ENCODE measurements at places on chromosomes 6 and 20.

DNA sequence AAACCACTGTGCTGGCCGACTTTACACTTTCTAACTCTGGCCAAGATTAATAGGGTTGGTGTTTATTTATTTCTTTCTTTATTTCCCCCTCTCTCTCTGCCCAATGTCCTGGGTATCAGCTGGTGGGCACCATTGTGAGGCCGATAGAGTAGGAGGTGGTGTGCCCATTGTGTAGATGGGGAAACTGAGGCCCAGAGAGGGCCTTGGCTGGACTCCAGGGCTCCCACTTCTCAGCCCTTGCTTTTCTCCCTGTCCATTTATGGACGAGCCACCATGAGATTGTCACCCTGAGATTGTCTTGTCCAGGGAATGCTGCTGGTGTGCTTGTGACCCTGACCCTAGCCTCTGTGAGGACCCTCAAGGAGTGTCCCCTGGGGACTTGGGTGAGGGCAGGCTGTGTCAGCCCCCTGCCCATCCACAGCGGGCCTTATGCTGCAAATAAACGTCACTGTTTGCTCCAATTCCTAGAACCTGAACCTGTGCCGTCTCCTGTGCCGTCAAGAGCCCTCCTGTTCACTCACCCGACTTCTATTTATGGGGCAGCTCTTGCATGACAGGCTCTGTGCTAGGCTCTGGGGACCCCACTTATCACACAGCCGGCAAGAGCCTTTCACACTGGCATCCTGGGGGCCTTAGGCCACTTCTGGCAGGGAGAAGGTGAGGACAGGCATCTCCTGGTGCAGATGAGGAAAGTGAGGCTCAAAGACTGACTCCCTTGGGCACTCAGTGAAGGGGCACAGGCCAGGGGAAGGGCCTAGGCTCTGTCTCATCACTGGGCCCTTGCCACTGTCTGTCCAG is 24.8 kb downstream of the SUN5 start:
- DNase-seq: no peak

- DNase-seq: no peak
Observed at GRCh38 chr6:116060572-116061283, at the start of gene FRK. Gene FRK, minus strand, starts transcription at chr6:116060891. Its CDS starts 580 bp downstream, at chr6:116060311.

- no peak for DNase-seq
Observed at GRCh38 chr20:49938173-49939163, 2.3 kb downstream of the RNF114 start.

DNA sequence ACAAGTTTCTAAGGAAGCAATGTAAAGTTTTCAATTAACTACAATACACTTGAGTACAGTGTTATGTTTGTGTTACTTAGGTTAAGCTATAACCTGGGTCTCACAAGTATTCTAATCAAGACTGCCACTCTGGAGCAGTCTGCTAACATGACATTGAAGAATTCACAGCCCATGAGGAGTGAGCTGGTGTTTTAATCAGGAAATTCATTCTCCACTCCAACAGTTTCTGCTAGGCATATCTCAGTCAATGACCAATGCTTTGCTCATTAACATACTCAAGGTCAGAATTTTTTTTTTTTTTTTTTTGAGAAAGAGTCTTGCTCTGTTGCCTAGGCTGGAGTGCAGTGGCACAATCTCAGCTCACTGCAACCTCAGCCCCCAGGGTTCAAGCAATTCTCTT is 59.6 kb upstream of the SAMHD1 start:
- DNase-seq: no peak

DNA sequence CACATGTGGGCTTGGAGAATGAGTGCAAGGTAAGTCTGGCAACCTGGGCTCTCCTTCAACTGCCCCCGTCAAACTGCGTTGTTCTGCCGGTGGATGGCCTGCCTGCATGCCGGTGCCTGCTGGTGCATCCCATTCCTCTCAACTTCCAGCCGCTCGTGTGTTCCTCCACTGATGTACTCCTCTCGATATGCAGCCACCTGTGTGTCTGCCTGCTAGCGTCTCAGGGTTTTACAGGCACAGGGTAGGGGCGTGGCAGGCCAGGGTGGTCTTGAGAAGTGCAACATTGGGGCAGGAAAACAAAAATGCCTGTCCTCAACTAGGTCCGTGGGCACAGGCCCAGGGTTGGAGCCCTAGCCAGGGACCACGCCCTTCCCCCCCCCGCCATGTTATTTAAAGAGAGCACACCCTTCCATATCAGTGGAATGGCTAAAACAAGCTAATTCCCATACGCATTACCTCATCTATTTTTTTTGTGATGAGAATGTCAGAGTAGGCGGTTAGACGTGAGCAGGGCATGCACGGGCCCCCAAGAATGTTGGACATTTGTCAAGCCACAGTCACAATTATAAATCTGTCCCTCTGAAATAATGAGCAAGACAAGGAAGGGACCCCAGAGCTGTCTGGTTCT is 33.2 kb downstream of the SERPINB6 start:
- DNase-seq: no peak

DNA sequence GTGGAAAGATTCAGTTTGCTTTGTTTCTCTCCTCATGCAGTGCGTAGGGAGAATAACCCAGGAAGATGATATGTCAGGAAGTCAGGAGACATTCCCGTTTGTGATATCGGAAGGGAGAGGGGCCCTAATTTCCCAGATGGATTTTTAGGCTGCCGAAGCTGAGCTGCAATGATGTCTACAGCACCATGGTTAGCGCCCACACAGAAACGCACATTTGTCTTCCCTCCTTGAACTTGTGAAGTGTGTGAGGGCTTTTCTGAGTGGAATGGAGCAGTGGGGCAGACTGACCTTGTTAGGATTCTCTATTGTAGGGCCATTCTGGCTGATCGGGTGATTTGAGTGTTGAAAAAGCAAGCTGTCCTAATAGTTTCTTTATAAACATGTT is 191.3 kb upstream of the ARG1 start:
- DNase-seq: no peak

DNA sequence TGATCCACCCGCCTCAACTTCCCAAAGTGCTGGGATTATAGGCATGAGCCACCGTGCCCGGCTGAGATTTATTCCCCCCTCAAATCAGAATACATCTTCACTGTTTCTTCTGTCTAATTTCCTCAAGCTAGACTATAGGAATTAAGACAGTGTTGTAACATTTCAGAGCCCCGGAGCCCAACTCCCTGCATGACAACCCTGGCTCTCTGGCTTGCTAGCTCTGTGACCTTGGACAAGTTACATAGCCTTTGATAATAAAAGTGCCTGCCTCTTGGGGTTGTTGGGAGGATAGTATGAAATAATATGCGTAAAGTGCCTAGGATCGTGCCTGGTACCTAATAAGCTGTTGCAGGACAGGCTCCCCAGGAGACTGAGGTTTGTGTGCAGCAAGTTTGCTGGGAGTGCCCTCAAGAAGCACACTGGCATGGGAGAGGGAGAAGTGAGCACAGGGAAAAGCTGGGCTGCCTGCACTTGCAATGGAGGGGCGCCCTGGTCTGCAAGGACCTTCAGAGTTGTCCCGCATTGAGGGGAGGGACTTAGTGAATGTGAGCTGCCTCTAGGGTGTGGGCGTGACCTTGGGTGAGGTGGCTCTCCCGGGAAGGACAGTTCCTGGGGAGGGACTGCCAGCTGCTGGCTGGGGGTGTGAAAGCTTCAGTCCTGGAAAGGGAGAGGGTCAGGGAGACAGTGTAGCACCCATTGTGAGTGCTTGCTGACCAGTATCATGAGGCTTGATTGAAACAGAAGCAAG is 43.4 kb downstream of the TAF8 start:
- DNase-seq: no peak

GRCh38 chr6:85673198-85674139 is 30.8 kb upstream of the SYNCRIP start:
- no peak for DNase-seq

- no peak for DNase-seq
Observed at GRCh38 chr6:97812940-97813339, 529.9 kb upstream of the MMS22L start.

DNA sequence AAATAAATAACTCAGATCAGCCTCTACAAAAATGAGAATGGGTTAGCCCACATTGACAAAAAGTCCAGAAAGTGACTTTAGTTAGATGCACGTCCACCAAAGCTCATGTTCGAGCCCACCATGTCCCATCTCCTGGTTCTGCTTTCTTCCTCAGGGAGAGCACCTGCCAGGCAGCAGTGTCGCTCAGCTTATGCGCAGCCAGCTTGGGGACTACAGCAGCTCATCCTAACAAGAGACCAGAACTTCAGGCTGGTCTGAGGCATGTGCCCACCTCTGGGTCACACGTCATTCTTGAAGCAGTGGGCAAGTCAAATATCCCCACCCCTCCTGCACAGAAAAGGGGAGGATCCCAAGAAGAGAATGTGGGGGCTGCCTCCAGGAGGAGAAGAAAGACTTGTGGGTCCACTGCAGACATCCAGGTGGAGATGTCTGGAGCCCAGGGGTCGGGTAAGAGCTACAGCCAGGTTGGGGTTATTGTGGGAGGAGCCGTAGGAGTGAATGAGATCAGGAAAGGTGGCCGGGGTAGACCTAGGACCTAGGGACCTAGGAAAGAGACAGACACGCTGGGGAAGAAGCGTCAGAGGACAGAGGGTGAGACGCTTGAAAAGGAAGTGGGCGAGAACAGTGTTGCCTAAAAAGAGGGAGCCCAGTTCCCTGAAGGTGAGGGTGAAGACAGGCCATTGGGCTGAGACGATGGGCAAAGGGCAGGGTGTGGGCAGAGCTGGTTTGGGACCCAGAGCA is 52.5 kb downstream of the SSR1 start:
- no peak for DNase-seq

DNA sequence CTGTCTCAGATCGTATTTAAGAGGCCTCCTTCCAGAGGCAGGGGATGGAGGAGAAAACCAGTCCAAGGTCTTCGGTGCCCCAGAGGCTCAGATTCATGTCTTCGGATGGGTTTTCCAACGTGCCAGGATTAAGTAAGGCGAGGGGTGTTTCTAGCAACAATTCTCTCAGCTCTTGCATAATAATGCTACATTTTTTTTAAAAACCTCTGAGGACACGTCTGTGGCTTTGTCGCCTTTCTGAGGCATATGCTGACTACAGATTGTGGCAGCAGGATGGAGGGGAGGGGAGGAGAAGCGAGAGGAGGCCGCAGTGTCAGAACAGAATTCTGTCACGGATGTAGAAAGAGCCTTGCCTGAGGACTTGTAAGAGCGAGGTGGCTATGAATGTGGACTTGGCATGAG is 17.7 kb upstream of the CCDC167 start:
- DNase-seq: no peak

DNA sequence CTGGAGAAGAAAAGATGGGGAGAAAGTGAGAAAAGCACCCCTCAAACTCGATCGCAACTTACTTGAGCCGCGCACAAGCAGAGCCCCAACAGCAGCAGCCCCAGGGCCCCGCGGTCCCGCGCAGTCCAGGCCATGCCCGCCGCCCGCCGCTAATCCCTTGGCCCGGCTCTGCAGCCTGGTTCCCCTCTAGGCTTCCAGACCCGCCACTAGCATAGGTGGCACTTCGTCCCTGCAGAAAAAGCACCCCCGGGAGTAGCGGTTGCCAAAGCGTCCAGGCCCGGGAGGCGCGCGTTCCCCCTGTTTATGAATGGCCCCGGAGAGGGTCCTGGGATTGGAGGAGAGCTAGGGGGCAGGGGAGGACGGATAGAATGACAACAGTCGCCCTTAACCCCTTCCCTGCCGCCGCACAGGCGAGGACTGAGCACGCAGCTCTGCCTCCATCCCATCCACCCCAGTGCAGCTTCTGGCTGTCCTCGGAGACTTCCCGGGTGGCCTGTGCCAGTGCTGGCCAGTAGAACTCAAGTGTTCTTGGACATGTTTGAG is 19.9 kb downstream of the COL9A1 start:
- no peak for DNase-seq

DNA sequence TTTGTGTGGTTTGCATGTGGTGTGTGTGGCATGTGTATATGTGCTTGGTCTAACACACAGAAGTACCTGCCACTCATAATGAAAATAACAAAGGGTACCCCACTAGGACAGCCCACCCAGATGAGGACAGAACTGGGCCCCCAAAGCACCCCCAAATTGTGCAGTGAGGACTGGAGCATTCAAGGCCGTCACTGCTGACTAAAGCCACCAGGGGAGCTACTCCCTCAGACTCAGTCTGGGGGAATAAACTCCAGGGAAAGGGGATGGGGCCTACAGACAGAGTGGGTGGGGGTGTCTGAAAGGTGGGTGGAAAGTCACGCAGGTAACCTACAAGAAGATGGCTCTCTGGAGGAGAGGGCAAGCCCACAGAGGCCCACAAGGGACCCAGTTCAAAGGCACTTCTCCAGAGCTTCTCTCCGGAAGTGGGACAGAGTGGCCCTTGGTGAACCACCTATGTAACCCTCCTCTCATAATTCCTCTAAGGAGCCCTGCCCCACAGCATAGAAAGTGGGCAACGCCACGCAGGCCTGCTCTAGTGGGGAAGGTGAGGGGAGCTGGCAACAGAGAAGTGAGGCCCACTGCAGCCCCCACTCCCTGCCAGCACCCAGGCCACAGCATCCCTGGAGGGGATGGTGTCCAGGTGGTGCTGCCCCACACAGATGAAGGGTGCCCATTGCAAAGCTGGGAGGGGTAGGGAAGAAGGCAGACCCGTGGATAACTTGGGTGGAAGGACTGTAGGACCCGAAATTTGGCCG is 122.8 kb upstream of the MAFB start:
- no peak for DNase-seq

- no peak for DNase-seq
Observed at GRCh38 chr6:42387336-42387735, 64.4 kb downstream of the TRERF1 start.

DNA sequence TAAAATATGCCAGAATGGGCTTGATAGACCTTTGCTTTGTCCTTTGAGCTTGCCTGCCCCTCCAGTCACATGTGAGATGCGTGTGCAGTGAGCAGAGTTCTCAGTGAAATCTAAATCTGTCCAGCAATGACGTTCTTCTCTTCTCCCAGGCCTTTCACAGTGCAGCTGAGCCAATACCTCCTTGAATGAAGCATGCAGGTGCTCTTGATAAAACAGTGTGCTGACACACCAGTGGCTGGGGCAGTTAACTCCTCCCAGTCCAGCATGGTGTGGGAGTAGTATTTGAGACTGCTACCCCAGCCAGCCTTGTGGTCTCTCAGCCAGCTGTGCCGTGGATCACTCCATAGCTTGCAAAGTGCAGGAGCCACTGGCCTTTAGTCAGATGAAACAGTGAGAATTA is 240.5 kb downstream of the FARS2 start:
- DNase-seq: no peak

- DNase-seq: no peak
Observed at GRCh38 chr6:21335591-21335990, 258.0 kb upstream of the SOX4 start.

DNA sequence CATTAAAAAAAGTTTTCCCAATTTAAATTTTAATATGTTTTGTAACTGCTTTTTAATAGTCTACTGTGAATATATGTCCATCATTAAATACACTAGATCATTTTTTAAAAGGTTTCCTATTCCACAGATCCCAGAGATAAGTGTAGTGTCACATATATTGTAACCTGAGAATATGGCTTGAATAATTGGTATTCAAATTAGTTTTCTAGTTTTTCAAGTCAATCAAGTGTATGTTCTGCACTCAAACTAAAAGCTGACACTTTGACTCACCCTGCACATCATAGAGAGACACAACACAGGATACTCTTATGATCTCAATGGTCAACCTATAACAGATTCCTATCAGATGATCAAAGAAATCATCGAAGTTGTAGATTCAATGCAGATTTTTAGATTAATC is 49.1 kb downstream of the ZHX3 start:
- no peak for DNase-seq
